H4 (cell line): ENCODE measurements at places on chromosomes 16 and 17. TPM values are rescaled to one million over a fixed set of nuclear protein-coding genes. Genes with fewer than 3 reads are reported as not detected.
A peak's percentile ranks its signal among the peaks of the same experiment; 100 is the strongest.

DNA sequence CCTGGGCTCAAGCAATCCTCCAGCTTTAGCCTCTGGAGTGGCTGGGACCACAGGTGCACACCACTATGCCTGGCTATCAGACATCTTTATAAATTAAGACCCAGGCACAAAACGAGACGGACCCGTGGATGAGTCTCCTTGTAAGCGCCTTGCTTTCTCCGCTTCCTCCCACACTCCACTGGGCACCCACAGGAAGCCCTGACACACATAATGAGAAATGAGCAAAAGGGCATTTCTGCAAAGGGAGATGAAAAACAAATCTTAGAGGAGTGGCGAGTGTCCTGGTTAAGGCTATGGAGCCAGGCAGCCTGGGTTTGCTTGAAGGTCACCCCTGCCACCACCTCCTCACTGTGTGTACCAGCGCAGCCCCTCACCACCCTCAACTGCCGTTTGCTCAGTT lies 56.3 kb downstream of the XYLT1 start:
- no peak for DNase-seq

- DNase-seq = no peak
Measured at GRCh38 chr16:9115277-9115676, 23.8 kb downstream of the HAPSTR1 start.

DNA sequence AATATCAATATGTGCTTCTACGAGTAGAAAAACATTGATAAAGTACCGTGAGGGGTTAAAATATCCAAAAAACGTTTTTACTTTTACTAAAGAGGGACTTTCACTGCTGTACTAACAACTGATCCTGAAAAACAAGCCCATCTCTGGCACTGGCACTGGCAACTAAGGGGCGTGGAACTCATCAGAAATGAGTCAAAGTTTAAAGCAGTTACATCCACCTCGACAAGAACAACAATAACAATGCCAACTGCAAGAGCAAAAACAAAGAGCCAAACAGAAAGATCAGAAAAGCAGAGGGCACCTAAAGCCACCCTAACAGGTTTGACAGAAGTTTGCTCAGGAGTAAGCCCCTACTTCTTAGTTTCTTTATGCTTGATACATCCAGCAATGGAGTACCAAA lies 13.1 kb downstream of the MBTPS1 start:
- DNase-seq = no peak

DNA sequence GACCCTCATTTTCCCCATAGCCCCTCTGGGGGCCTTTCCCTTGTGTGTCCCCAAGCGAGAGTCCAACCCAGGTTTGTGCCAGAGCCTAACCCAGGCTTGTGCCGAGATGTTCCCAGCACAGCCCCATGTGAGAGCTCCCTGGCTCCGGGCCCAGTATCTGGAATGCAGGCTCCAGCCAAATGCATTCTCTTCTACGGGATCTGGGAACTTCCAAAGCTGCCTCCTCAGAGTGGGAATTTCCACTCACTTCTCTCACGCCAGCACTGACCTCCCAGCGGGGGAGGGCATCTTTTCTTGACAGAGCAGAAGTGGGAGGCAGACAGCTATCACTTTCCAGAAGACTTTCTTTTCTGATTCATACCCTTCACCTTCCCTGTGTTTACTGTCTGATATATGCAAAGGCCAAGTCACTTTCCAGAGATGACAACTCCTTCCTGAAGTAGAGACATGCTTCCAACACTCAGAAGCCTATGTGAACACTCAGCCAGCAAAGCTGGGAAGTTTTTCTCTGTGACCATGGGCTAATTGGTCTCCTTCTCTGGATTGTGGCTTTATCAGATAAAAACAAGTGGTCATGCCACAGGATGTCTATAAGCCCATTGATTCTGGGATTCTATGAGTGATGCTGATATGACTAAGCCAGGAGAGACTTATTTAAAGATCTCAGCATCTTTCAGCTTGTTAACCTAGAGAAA lies 2.5 kb upstream of the CCL2 start:
- DNase-seq = peak; percentile 78

DNA sequence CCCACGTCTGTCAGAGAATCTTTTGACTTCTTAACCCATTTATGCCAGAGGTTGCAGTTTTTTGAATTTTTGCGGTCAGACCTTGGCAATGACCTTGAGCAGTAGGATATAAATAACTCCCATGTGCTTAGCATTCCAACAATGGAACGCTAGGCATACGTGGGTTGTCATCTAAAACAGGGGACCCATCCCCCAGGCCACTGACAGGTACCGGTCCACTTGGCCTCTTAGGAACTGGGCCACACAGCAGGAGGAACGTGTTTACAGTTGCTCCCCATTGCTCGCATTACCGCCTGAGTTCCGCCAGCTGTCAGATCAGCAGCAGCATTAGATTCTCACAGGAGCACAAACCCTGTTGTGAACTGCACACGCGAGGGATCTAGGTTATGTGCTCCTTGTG lies 76.8 kb upstream of the LGALS9 start:
- DNase-seq = no peak

GRCh38 chr16:47129755-47130435 lies 13.8 kb downstream of the NETO2 start:
- no peak for DNase-seq

DNA sequence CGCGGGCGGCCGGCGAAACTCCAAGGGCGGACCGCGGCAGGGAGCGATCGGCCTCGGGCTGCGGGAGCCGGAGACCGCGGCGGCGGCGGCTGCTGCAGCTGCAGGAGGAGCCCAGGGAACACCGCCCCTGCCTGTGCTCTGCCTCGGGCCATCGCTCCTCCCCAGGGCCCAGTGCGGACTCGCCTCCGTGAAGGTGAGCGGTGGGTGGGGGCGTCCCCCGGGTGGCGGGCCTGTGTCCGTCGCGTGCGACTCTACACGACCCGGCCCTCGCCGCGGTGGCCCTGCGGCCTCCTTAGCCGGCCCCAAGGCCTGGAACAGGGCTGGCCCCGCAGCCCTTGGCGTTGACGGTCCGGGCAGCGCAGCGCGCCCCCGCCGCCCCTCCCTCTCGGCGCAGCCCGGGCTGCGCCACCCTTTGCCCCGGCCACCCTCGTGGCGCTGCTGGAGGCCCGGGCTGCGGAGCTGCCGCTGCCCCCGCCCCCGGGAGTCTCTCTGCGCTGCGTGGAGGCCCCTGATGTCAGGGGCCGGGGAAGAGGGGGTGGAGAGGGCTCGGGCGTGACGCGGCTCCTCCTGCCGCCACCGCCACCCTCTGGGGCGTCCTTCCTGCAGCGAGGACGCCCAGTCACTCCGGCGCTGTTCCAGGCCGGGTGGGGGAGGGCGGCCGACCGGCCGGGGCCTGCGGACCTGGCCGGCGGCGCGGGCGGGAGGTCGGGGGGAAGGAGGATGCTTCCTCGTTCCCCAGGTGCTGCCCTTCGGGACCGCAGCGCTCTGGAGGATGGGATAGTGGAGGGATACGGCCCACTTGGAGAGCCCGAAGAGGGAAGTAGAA lies 485 bp downstream of the DYNLL2 start:
- no peak for DNase-seq

DNA sequence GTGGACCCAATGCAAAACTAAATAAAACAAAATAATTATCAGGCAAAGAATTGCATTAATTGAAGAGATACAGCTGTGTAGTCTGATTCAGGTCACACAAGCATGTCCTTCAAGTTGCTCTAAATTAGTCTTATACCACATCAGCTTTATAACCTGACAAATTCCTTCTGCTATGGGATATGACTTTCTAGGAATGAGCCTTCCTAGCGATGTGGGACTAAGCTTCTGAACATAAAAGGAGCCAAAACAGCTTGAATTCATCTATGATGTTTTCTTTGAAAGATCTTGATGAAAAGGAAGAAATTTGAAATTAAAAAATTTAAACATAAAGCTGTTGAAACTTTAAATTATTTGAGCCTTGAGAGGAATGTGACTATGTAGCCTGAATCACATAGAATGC lies 1409.1 kb downstream of the CDH11 start:
- DNase-seq = no peak

- DNase-seq = peak; percentile 21
Measured at GRCh38 chr16:83713597-83713996, 94.2 kb upstream of the HSBP1 start.

- DNase-seq = no peak
Measured at GRCh38 chr16:85138825-85139627, 26.8 kb upstream of the CIBAR2 start.

- no peak for DNase-seq
Measured at GRCh38 chr16:57042157-57043111, 49.9 kb upstream of the CPNE2 start.

DNA sequence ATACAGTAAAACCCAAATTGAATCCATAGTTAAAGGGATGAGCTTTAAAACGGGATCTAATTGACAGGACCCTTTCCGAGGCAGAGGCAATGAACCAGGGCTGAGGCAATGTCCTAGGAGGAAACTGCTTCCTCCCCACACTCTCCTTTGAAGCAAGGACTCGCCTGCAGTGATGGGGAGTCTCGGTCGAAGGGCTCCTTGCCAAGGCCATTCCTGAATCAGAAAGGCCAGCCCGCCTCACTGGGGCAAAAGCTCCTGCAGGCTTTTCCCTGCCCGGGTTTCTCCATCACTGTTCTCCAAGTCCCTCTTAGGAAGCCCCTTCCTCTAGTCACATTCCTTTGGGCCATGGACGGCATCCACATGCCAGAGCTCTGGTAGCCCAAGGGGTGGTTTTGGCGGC lies 132.0 kb downstream of the RBFOX3 start:
- DNase-seq = no peak

DNA sequence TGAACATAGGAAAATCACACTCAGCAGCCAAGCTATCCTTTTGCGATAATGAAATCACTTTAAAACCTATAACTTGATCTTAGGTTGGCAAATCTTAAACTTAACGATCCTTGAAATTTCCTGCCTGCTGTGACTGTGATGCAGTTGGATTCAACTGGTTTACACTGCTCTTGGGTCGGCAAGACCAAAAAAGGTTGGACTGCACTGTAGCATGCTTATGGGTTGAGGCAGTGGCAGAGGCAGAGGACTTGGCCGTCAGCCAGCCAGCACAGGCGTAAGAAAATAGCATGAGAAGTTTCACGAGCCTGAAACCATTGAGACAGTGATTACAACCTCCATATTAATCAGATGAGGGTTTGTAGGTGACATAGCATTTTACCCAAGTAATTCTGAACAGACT lies 21.4 kb downstream of the WSB1 start:
- DNase-seq = no peak

DNA sequence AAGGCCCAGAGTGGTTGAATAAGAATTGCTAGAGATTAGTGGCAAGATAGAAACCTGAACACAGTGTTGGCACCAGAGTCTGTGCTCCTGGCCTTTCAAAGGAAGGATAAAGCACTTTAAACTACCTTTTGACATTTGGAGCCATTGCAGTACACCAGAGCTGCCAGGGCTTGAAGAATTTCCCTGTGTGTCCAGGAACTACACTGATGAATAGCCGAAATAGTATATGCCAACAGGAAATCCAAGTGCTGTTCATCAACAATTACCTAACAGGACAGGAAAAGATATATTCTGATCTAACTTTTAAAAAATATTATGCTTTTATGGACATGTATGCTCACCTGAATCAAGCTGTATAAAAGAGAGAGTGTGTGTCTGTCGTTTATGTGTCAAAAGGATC lies 5.1 kb downstream of the HEATR6 start:
- DNase-seq = no peak

C1QTNF1 gene
- 0.56 and 2.6 TPM in 2 replicates for total RNA-seq

FBXO39 gene
- 0.06 TPM in 1 of 2 replicates, not detected in the other for total RNA-seq

NOD2 gene
- not detected in 2 replicates for total RNA-seq

SMIM36 gene
- not detected in 2 replicates for total RNA-seq

CHTF18 gene
- 6.1 and 7.9 TPM in 2 replicates for total RNA-seq

- DNase-seq = no peak
Measured at GRCh38 chr16:79672524-79672923, 72.0 kb upstream of the MAF start.

DNA sequence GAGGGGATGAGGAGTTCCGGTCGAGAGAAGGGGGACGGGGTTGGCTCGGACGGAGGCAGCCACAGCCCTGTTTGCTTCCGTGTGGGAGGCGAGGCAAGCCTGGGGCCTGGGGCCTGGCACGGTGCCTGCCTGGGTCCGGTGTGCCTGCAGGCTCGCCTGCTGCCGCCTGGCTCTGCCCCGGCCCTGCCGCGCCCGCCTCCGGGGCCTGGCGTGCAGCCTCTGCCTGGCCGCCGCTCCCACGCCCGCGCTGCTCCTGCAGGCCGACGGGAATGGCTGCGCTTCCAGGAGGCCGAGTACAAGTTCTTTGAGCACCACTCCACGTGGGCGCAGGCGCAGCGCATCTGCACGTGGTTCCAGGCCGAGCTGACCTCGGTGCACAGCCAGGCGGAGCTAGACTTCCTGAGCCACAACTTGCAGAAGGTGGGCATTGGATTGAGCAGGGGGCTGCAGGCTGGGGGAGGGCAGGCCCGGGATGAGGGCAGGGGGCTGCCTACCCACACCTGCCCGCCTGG lies 53.1 kb downstream of the MRC2 start:
- DNase-seq = no peak

ACE gene
- total RNA-seq = not detected in 2 replicates

- no peak for DNase-seq
Measured at GRCh38 chr17:36768394-36768793, 167.0 kb downstream of the MRM1 start.

ZSCAN32 gene
- total RNA-seq = 14.6 and 17.6 TPM in 2 replicates

MAPT gene
- total RNA-seq = 1.3 and 2.3 TPM in 2 replicates

KRT14 gene
- not detected in 2 replicates for total RNA-seq

GRCh38 chr17:20133517-20133916 lies 124.4 kb downstream of the SPECC1 start:
- no peak for DNase-seq

DNA sequence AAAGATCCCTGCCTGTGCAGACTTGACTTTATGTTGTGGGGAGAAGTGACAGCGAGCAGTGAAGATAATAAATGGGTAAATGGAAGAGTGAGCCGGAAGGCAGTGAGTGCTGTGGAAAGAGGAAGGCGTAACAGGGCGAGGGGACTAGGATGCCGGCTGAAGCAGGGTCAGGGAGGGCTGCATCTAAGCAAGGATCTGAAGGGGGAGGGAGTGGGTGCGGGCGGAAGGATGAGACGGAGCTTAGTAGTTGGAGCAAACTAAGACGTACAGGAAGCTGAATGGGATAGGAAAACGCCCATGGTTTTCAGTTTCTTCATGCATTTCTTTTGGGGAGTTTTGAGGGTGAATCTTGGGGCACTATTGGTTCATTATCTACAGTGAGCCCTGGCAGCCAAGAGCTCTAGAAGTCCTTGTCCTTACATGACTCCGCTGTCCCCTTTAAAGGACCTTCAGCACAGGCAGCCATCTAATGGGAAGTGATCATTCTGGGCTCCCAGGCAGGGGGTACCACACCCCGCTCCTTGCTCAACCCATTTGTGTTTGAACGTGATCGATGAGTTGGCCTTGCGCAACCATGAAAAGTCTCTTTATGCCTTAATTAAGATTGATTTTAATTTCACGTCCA lies 10.4 kb upstream of the NAT9 start:
- no peak for DNase-seq

PSMD11 gene
- 119 and 172 TPM in 2 replicates for total RNA-seq

- no peak for DNase-seq
Measured at GRCh38 chr16:6827267-6827666, 505.4 kb upstream of the RBFOX1 start.

CCL4 gene
- total RNA-seq = not detected in 2 replicates

DNAI2 gene
- total RNA-seq = not detected in 2 replicates

MYO18A gene
- total RNA-seq = 8.4 and 10.1 TPM in 2 replicates

TEX19 gene
- total RNA-seq = 0.68 and 0.72 TPM in 2 replicates

DNA sequence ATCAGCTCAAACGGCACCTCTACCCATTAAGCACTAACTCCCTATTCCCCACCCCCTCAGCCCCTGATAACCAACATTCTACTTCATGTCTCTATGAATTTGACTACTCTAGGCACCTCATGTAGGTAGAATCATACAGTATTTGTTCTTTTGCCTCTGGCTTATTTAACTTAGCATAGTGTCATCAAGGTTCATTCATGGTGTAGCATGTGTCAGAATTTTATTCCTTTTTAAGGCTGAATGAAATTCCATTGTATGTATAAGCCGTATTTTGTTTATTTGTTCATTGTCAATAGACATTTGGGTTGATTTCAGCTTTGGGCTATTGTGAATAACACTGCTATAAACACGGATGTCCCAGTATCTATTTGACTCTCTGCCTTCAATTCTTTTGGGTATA lies 794.9 kb upstream of the SOX9 start:
- DNase-seq = no peak
